ENCODE measurements at places on chromosomes 7 and 10.

DNA sequence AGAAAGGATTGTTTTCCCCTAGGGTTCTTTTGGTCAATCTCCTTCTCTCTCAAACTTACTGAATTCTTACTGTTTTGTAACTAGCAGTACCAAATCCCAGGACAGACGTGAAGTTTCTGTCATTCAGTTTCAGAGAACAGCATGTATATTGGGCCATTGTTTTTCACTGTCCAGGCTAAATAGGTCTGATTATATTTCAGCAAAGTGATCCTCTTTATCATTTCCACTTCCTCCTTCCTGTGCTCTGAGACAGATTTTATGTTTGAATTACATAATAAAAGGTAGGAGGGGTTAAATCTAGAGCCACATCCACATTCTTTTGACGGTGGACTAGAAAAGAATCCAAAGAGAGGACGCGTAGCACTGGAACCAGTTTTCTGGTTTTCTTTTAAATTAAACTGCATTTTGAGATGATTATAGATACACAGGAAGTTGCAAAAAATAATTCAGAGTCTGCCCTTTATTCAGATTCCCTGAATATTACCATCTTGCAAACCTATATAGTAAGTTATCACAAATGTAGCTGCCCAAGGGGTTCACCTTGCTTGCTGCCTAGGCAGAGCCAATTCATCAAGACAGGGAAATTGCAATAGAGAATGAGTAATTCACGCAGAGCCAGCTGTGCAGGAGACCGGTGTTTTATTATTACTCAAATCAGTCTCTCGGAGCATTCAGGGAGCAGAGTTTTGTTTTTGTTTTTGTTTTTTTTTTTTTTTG is 40.1 kb downstream of the AKR1E2 start:
- DNase-seq: no peak

DNA sequence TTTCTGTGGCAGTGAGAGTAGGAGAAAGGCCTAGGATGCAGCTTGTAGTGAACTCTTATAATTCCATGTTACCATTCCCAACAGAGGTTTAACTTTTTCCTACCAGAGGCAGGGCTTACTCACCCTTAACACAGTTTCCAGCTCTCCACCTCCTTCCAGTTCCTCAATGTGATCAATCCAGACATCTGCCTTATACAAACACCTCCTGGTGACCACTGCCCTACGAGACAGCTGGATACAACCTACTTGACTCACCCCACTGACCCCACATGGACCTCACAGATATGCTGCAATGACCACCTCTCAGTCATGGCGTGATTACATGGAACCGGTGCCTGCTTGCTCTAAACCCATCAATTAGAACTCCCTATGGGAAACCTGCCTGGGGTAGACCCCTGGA is 326.5 kb downstream of the TNS3 start:
- no peak for DNase-seq

- DNase-seq: no peak
Measured at GRCh38 chr7:114671563-114672123, 250.3 kb upstream of the MDFIC start.

DNA sequence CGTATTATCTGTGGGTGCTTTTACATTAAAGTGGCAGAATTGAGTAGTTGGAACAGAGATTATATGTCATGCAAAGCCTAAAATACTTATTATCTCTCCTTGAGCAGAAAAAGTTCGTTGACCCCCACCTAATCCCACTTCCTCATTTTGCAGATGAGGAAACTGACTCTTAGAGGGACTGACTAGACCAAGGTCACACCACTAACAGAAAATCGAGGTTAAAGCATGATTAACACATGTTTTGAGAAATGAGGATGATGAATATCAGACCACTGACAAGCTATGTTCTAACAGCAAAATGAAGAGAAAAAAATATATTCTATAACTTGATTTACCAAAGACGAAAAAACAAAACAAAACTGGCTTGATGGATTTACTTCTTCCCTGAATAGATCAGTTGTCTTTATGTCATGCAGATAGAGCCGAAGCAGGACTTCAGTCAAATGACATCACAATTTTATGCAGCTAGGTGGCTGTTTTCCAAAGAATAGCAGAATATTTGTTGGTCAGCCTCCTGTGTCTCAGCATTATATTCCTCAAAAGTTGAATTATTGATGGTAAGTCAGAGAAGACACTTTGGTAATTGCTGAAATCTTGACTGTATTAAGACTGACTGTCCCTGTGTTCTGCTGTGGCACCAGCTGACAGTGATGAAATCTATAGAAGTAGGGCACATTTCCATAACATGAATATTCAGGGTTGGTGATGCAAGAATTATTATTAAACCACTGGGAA is 24.2 kb upstream of the SMIM30 start:
- no peak for DNase-seq

- no peak for DNase-seq
Measured at GRCh38 chr7:7996568-7996967, 28.0 kb downstream of the GLCCI1 start.

- DNase-seq: no peak
Measured at GRCh38 chr7:22696541-22697228, 30.3 kb upstream of the IL6 start.

GRCh38 chr7:69819333-69819705 is 221.0 kb downstream of the AUTS2 start:
- DNase-seq: no peak

GRCh38 chr7:106891548-106892410 is 26.7 kb downstream of the PIK3CG start:
- peak; percentile 11 for DNase-seq

DNA sequence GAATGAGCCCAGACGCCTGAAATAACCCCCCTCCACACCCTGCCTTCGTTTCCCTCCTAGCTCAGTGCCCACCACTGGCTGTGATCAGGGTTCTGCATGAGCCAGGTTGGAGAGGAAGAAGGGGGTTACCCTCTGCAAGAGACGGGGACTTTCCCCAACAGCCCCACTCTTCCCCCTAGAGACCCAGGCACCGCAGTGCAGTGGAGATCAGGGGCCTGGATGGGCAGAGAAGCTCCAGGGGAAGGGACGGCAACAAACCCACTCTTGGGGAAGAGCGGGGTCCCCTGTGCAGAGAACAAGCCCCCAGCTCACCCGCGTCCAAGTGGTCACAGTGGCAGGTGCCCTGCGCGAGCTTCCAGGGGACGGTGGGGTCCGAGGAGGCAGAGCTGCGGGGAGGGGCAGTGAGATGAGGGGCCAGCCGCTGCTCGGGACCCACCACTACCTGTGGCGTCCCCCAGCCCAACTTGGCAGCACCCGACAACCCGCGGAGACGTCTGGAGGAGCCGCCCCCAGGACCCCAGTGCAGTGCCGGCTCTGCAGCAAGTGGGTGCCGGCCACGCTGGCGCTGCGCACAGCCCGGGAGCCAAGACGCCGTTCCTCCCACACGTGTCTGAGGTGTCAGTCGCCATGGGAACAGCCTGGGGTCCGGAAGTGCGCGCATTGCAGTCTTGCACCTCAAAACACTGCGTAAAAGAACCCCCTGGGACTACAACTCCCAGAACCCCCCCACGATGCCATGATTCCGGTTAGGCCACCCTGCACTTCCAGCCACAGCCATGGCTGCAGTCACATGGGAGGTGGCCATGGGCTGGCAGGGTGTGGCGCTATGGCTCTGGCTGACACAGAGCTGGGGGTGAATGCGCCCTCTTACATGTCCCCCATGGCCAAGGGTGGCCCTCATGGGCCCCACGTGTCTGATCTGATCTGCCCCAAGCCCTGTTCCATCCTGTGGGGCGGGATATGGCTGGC is 45.8 kb upstream of the WIPI2 start:
- no peak for DNase-seq

DNA sequence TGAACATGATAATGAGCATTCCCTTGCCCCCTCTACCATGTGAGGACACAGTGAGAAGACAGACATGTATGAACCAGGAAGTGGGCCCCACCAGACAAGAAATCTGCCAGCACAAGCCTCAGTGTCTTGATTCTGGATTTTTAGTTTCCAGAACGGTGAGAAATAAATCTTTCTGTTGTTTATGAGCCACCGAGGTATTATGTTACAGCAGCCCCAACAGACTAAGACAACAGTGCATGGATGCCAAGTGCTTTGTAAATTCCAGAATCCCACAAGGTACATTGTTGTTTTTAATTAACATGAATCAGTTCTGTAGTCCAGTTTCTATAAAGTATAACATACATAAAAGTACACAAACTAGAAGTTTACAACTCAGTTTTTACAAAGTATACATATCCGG is 162.2 kb downstream of the ARHGAP21 start:
- DNase-seq: no peak
